ENCODE measurements at places on chromosomes 3 and 15.

DNA sequence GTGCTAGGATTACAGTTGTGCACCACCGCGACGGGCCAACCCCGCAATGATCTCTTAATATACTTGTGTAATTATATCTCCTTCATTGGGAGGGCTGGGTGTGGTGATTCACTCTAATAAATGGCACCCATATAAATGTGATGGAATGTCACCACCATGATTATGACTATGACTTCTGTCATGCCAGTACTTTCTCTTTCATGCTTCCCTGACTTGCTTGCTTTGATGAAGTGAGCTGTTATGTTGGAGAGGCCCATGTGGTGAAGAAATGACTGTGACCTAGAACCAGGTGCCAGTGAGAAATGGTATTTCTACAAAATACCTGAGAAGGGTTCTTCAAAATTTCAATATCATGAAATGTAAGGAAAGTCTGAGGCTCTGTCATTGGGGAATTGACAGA, 24.4 kb upstream of the TP63 start:
- no peak for DNase-seq

DNA sequence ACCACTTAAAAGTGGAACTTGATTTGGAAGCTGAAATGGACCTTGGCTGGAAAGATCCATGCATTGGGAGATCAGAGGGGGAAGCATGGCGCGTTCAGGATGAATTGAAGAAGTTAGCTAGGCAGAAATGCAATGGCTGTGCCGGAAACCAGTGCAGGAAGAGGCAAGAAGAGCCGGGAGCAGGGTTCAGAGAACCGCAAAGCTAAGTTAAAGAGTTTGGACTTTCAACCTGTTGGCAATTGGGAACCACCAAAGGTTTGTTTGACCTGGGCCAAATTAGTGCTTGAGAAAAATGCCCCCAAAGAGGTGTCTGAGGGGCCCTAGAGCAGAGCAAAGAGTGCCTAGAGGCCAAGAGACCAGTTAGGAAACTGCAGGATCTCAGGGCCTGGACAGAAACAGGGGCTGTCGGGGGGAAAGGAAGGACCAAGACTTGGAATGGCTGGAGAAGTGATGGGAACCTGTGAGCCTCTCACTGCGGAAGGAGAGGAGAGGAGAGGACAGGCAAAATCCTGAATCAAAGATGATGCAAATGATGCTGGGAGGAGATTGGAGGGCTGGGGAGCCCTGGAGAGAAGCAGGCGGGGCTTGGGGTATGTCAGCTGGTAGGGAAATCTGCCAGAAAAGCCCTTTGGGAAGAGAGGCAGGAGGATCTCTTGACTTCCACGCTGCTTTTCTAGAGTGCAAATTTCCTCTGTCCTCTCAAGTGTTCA, 49.3 kb downstream of the FAM174B start:
- DNase-seq: no peak

DNA sequence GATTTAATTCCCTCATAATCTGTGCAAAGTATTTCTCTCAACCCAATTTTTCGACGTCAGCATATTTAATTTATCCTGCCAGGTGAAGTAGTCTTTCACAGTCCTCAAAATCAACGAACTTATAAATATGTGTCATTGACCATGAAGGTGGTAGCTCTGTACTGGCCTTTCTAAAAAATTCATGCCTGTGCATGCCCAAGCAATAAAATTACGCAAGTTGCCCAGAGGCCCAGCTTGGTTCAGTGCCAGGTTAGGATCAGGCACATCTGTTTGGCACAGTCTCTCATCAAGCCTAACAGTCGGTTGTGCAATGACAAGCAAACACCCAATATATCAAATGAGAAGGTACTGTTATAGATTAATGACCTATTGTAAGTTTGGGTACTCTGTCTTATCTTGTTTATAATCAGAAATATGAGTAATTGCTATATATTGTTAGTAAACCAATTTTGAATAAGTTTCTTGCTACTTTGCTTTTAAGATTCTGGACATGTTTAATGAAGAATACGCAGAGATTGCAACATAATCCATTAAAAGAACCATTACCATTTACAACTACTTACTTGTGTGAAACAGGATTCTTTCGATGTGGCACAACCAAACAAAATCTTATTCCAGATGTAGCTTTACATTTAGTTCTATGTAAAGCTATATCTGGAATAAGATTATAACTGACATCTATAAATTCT, 159.0 kb upstream of the IL12A start:
- DNase-seq: peak; percentile 94

- DNase-seq: no peak
Observed at GRCh38 chr15:99264125-99264524, 12.8 kb downstream of the LRRC28 start.

GRCh38 chr3:126480861-126481260, 5.2 kb upstream of the ZXDC start:
- DNase-seq: peak; percentile 41

DNA sequence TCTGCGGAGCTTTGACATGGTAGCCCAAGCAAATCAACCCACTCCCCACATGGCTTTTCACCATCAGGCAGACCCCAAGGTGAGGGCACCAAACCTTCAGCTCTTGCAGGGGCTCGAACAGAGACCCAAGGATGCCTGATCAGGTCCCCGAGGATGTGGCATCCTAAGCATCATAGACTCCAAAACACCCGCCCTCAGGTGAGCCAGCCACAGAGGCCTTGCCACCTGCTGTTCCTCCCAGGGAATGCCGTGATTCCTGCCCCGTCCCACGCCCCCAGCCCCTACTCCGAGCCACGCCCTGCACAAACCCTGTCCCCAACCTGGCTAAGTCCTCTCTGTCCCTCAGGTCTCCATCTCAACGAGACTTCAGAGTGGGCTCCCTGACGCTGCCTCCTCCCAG, 34.7 kb upstream of the SLC41A3 start:
- no peak for DNase-seq

DNA sequence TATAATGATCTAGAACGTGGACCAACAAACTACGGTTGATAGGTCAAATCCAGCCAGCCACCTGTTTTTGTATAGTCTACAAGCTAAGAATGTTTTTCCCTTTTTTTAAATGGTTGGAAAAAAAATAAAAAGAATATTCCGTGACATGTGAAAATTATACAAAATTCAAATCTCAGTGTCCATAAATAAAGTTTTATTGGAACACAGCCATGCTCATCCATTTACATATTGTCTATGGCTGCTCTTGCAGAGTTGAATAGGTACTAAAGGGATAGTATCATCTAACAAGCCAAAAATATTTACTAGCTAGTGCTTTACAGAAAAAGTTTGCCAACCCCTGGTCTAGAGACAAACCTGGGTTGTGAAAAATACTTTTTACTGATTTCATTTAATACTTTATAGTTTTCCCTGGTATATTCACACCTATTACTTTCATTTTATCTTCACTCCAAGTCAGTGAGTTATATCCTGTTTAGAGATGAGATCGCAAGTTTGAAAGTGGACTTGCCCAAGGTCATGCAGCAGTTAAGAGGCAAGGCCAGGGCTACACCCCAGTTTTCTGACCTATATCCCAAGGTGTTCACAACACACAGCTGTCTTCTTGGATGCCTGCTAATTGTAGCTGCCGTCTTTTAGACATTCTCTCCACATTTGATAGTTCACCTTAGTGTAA, 58.4 kb downstream of the IGF2BP2 start:
- DNase-seq: no peak

- no peak for DNase-seq
Observed at GRCh38 chr3:190502946-190503345, 10.9 kb upstream of the IL1RAP start.

DNA sequence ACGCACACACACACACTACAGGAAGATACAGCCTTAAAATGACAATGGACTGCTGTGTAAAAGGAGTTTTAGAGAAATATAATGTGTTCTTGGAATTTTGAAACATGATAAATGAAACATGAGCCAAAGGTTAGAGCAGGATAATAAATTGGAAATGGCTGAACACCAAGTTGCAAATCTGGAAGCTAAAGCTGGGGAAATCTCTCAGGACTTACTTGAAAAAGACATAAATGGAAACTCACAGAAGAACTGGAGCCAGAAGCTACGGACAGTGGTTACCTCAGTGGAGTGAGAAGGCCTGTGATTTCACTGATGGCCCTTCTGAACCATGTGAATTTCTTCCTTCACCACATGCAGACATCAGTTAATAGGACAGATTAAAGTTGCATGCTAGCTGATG, 37.3 kb upstream of the ATP10A start:
- peak; percentile 29 for DNase-seq

DNA sequence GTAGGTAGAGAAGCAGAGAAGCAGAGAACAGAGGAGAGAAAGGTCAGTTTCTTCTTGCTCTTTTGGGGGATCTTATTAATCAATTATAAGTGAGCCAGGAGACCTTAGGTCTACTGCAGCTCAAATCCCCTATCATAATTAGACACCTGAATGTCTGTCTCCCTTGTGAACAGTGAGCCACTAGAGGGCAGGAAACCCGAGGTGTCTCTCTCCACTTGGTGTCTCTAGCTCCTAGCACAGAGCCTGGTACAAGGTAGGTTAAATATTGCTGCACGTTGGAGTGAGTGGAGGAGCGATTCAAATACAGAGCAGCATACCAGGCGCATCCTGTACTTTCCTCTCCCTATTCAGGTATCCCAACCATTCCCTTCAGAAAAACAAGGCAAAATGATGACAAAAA, 2.0 kb upstream of the ST8SIA2 start:
- peak; percentile 53 for DNase-seq

DNA sequence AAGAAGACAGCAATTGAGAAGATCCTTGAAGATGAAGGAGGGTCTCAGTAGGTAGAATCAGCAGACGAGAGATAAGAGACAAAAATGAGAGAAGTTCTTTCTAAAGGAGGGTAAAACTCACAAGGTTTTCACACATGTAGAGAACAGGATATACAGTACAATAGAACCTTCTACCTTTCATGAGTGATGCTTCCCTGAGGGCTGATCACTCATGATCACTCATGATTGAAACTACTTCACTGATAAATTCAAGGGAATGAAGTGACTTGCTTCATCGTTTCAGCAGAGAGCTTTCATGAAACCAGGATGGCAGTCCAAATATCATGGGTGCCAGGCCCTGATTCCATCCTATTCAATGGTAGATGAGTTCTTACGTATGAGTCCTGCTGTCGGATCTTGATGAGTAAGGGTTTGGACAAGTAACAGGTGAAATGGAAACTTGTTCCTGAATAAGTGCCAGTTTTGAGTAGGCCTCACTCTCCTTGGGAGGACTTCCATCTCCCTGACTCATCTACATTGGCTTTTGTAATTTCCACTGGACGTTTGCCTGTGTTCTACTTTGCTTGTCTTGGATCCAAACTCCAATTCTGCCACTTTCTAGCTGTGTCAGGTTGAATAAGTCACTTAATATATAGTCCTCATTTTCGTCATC, 9.6 kb upstream of the CLDN16 start:
- DNase-seq: peak; percentile 85

- DNase-seq: peak; percentile 55
Observed at GRCh38 chr15:69128667-69129311, 31.6 kb upstream of the GLCE start.

DNA sequence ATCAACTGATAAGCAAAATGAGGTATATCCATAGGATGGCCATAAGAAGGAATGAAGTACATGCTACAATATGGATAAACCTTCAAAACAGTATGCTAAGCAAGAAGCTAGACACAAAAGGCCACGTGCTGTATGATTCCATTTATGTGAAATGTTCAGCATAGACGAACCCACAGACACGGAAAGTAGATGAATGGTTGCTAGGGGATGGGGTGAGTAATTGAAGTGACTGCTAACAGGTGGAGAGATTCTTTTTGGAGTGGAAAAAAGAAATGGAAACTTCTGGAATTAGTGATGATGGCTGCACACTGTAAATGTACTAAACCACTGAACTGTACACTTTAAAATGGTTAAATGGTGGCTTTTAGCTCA, 630 bp upstream of the EFCAB12 start:
- no peak for DNase-seq

DNA sequence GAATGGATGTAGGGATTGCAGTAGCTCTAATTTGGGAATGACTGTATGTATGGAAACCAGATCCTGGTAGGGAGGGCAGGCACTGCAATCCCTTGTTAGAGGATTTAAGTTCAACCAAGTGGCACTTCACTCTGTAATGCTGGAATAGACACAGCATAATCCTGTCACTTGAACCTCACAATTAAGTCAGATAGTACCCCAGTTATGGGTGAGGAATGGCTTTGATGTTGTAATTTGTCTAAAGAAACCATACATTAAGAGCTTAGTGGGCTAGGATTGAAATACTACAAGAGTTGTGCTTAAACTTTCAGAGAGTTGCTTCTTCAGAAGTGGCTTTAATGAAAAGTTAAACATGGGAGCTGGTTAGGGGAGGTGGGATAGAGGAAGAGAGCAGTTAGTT, 9.3 kb downstream of the RAB7A start:
- no peak for DNase-seq

DNA sequence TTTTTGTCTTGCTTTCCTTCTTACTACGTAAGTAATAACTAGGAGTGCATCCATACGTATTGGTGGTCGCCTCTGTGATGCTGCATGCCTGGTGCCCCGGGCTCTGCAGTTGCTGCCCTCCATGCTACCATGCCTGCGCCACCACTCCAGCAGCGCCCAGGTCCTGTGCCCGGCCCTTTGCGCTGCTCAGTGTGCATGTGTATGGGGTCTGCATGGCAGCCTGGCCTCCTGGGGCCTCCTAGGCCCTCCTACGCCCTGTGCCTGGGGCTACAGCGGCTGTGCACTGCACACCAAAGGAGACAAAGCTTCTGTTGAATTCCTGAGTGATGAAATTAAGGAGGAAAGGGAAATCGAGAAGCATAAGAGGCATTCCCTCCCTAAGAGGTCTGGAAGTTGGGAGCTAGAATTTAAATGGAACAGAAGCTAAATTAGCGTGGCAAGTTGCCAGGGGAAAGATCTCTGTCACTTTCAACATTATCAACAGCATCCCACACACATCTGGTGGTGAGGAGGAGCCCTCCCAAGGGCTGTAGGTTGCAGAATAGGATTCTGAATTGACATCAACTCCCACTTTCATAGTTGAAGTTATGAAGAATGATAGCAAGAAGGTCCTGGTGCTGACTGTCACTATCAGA, 275.0 kb upstream of the CHRM5 start:
- DNase-seq: no peak

- DNase-seq: no peak
Observed at GRCh38 chr3:88235102-88235501, 85.3 kb downstream of the C3orf38 start.

- no peak for DNase-seq
Observed at GRCh38 chr3:100521439-100521845, 29.0 kb downstream of the TMEM45A start.

GRCh38 chr3:31952205-31952604, 28.9 kb downstream of the OSBPL10 start:
- no peak for DNase-seq

DNA sequence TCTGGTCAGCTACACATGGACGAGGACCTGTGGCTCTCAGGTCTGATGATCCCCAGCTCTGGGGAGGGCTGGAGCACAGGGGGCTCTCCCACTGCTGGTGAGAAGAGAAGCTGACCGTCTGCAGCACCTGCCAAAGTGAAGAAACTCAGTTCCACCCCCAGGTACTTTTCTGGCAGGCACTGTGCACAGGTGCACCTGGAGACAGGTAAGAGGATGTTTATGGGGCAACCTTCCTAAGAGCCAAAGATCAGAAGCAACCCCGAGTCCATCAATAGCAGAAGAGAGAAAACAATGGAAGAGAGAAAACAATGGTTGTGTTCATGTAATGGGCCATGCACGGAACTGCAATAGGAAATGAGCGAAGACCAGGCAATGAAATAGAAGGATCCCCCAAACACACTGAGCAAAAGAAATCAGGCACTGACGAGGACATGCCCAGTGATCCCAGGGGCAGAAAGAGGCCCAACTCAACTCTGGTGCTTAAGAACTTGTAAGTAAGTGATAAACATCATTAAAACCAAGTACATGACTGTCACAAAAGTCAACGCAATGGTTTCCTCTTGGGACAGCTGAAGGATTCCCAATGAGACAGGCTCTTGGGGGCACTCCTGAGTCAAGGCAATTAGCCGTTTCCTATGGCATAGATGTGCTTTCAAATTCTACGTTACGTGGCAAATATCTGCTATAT, 95.0 kb upstream of the ALDH1A3 start:
- no peak for DNase-seq
